Activated T-helper 1 cell treated with anti-CD3 and anti-CD28 coated beads, Interleukin-2, amount 50 U/mL, for 16 hours (primary cell): ENCODE measurements at places on chromosomes 6 and 20.

DNA sequence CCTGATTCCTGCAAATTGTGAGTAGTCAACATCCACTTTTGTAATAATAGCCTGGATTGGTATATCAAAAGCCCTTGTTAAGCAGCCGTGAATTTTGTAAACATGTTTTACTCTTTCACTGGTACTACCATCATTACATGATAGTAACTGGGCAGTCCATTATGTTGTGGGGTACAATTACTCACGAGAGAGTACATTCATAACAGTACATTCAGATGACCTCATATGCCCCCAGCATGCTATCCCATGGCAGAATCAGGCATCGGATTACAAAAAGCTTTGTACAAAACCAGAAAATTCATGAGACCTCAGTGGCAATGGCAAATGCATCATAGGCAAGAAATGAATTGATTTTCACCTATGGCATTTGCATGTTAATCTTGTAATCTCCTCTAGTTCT lies 166.2 kb downstream of the EPM2A start:
- DNase-seq = no peak

- DNase-seq = no peak
These were observed 5.1 kb downstream of the HLA-C start for GRCh38 chr6:31266567-31267360.

- no peak for DNase-seq
These were observed 1.2 kb upstream of the ZNFX1 start for GRCh38 chr20:49278818-49279676.

DNA sequence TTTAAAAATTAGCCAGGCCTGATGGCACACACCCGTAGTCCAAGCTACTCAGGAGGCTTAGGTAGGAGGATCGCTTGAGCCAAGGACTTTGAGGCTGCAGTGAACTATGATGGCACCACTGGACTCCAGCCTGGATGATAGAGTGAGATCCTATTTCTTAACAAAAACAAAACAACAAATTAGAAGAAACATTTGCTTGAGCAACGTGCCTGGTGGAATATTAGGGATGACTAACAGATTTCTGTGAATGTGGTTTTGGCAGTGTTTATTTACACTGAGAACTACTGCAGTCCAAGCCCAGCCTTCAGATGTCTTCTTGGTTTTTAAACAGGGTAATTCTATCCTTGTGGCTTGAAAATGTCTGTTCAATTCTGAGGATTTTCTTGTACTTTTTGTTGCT lies 9.2 kb downstream of the PPP1R3G start:
- DNase-seq = no peak

DNA sequence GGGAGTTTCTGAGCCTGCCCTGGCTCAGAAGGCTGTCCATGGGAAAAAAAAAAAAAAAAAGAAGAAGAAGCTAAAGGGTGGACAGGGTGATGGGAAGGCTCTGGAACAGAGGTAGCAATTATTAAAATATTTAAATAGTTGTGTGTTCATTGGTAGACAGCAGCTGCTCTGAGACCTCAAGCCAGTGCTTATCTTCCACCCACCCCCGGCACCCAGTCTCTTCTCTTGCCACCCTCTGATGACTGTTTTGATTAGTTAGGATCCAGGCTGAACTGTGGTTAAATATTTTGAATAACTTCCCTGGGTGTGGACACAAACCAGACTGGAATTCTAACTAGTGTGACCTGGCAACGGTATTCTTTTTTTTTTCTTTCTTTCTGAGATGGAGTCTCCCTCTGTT lies 16.9 kb upstream of the SRSF3 start:
- no peak for DNase-seq

GRCh38 chr6:41494212-41495110 lies 51.7 kb upstream of the FOXP4 start:
- DNase-seq = no peak

DNA sequence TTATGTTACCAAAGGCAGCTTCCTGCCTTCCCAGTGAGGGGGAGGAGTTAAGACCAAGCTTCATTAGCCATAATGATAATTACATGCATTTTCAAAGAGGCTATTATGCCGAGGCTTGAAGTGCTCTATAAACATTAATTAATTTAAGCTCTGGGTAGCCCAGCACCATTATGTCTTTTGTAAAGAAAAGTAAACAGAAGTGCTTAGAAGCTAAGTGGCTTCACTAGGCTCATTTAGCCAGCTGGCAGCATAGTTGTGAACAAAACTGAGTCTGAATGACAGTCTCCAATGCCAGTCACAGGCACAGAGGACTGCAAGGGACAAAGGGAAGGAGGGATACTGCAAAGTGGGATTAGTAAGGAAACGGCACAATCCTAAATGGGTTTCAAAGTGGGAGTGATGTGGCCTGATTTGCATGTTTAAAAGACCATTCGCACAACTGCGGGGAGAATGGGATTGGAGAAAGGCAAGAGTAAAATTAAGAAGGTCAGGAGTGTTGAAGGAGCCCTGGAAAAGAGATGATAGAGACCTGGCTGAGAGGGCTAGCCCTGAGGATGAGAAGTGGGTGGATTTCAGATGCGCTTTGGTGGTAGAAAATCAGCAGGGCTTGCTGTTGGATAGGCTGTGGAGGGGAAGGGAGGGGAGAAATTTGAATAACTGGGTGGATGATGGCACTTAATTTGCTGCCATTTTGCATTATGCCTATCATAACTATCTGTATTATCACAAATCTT lies 20.1 kb upstream of the ISM1 start:
- DNase-seq = no peak

GRCh38 chr6:10655508-10656055 lies 38.8 kb downstream of the C6orf52 start:
- DNase-seq = no peak

DNA sequence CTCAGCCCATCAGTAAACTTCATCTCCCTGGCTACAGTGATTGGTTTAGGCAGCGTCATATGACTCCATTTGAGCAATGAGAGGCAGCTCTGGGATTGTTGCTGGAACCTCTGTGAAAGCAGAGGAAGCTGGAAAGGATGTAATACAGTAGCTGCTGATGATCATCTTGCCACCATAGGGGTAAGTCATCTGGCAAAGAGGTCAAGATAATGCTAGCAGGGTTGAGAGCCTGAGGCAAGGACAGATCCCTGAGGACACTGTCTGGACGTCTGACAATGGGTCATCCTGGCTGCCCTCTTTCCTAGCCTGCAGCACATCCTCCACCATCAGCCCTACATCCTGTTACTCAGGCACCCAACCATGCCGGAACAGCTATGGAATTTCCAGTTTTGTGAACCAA lies 25.5 kb upstream of the FKBP1A start:
- DNase-seq = no peak

- DNase-seq = no peak
These were observed 19.9 kb downstream of the JARID2 start for GRCh38 chr6:15265787-15266186.

DNA sequence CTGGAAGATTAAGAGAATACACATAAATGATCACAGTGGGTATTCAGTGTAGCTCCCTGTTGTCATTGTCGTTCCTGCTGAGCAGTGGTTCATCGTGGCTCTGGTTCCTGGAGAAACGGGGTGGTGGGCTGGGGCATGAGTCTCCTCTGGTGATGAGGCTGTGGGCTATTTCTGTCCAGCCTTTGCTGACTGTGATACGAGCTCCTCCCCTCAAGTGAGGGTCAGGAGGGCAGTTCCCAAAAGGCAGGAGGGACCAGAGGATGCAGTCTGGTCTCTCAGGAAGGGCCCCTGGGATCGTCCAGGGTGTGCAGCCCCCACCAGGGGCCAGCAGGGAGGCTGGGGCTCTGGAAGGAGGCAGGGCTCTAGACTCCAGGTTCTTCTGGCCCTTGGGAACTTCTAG lies 31.1 kb upstream of the DLGAP4 start:
- DNase-seq = no peak

GRCh38 chr6:162074641-162075275 lies 652.8 kb downstream of the PRKN start:
- DNase-seq = no peak

DNA sequence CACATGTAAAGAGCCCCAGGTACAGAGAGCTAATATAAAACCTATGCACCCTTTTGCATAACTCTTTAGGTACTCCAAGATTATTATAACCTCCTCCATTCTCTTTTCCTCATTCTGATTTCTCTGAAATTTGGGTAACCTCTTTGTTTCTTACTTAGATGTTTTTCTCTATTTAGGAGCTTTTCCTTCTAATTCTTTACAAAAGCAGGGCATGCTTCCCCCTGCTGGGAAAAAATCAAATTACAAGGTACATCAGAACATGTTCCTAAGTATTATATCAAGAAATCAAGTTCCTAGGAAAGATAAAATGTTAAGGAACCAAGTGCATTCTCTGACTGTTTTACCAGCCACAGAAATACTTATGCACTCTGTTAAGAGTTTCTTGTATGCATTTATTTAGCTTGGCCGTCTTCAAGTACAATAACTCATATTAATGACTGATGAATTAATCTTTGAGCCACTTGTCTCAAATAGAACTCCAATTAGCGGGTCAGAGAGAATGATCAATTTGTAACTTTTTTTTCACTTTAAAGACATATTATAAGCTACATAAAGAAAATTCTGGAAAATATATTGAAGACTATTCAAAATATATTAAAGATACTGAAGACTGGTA lies 2.1 kb downstream of the KHDRBS2 start:
- no peak for DNase-seq

GRCh38 chr6:137652961-137653705 lies 158.9 kb upstream of the OLIG3 start:
- DNase-seq = no peak

DNA sequence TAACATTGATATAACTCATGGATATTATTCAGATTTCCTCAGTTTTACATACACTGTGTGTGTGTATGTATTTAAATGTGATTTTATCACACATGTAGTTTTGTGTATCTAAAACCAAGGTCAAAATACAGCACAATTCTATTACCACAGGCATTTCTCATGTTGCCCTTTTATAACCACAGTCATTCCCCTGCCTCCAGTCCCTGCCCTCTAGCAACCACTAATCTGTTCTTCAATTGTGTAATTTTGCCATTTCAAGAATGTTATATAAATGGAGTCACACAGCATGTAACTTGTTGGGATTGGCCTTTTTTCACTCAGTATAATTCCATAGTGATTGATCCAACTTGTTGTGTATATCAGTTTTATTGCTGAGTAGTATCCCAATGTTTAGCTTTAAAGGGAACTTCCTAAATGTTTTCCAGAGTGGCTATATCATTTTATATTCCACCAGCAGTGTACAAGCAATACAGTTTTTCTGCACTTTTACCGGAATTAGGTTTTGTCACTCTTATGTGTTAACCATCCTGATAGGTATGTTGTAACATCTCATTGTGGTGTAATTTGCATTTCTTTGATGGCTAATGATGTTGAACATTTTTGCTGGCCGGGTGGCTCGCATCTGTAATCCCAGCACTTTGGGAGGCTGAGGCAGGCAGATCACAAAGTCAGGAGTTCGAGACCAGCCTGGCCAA lies 338.2 kb downstream of the SOX4 start:
- DNase-seq = no peak

DNA sequence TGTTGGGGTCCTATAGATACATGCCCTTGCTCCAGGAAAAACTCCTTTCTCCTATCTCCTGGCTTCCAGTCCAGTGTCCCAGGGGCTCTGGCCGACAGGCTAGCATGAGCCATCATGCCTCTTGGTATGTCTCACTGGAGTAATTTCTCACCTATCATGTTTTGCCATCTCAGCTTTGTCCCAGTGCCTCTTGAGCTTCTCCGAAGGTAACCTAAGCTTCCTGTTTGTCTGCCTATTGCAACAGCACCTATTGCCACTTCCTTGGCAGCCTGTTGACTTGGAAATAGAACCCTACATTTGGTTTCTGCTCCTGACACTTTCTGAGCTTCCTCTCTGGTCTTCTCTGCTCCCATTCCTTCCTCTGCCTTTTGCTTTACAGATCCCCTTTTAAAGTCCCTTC lies 197.7 kb downstream of the KCNQ5 start:
- no peak for DNase-seq

DNA sequence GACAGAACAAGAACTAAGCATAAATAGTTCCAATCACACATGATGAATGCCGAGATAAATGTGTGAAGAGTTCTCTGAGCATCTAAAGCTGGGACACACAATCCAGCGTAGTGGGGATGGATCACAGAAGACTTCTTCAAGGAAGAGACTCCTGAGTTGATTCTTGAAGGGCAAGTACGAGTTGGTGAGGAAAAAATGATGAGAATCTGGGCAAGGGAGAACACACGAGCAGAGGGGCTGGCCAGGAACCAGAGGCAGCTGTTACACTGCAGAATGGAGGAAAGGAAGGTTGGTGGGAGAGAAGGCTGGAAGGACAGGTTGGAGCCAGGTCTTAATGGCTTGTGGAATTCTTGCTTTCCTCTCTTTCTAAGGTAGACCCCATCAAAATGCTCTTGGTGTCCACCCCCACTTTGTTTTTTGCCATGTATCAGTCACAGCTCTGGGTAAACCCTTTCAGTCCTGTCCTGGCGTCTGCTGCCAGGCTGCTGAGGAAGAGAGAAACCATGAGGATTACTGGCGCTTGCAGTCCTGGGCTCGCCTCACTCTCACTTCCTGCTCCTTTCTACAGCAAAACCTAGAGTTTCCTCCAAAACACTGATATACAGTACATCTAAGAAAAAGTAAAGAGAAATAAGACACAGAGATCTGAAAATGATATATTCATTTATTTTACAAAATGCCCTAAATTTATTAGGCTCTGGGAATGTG lies 127.6 kb upstream of the FAM184A start:
- no peak for DNase-seq

DNA sequence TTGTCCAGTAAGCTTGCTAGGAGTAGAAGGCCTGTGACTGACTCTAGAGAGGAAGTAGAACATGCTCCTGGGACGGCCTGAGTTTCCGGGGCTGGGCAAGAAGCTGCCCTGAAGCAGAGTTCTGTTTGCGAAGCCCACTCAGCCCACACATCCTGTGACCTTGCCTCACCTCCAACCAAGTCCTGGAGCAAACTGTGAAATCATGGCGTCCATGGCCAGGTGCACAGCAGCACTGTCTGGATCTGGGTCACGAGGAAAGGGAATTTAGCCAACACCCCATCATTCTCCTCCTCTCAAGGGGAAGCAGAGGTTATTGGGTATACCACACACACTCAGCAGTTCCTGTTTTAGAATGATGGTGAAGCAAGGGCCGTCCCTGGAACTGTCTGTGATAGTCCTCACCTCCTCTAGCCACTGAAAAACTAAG lies 87.5 kb downstream of the CRYBG1 start:
- DNase-seq = no peak

GRCh38 chr6:46407246-46407645 lies 84.0 kb downstream of the RCAN2 start:
- no peak for DNase-seq

- no peak for DNase-seq
These were observed 143.1 kb downstream of the CD164 start for GRCh38 chr6:109239160-109239559.

DNA sequence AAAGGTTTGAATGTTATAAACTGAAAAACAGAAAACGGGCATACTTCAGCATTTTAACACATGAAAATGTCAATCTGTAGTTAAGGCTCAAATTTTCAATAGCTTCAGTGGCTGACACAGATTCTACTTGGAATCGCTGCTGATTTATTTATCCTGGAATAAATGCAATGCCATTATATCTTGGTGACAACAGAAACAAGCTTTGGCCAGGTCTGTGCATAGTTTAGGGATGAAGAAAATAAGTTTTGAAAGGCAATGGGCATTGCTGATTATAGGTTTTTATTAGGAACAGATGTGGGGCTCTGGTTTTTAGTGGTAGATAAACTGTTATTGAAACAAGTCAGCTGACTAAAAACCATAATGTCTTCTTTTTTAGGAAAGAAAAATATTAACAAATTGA lies 96.8 kb upstream of the SOX4 start:
- no peak for DNase-seq

GRCh38 chr6:170032197-170032596 lies 258.7 kb downstream of the DLL1 start:
- DNase-seq = no peak
